MG63 (cell line): ENCODE measurements at places on chromosomes 2 and 18. TPM values are rescaled to one million over a fixed set of nuclear protein-coding genes. Genes with fewer than 3 reads are reported as not detected.

DNA sequence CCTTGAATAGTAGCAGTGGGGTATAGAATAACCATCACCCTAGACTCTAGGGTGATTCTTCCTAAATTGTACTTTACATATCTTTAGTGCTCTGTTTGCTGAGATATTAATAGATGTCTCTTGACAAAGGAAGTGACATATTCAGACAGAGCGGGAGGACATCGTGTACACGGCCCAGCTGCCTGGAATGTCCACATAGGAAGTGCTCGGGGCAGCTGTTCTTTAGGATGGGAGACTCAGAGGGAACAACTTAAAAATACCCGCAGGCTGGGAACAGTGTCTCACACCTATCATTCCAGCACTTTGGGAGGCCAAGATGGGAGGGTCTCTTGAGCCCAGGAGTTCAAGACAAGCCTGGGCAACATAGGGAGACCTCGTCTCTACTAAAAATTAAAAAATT, 206.1 kb downstream of the FAM210A start:
- DNase-seq = no peak

DNA sequence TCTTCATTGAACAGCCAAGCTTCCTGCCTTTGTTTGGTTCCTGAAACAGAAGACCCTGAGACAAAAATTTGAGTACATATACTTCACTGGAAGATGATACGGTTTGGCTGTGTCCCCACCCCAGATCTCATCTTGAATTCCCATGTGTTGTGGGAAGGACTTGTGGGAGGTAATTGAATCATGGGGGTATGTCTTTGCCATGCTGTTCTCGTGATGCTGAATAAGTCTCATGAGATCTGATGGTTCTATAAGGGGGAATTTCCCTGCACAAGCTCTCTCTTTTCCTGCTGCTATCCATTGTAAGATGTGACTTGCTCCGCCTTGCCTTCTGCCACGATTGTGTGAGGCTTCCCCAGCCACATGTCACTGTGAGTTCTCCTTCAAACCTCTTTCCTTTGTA, 76.5 kb downstream of the BABAM2 start:
- DNase-seq = no peak

The AQP12B gene
- not detected in 2 replicates for total RNA-seq

GRCh38 chr2:54606393-54606958, 117.0 kb upstream of the EML6 start:
- no peak for DNase-seq

The ZNF638 gene
- 40.0 and 48.4 TPM in 2 replicates for total RNA-seq

- DNase-seq = peak; percentile 37
These were observed 23.2 kb downstream of the PRKD3 start for GRCh38 chr2:37301408-37301807.

DNA sequence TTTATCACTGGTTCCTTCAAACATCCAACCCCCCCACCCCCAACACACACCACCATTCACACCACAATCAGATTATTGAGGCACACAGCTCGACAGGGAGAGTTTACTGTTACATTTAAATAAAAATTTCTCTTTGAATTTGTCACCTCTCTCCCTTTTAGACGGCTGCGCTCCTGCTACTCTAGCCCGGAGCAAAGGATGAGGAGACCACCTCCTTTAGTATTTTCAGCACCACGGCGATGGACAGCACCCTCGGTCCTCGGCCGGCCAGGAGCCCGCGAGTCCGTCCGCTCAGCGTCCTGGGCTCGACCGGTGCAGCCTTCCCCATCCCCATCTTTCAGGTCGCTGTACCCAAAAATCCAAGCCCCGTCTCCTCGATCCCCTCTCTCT, 892 bp downstream of the CELF4 start:
- peak; percentile 37 for DNase-seq

The TRIM43B gene
- total RNA-seq = not detected in 2 replicates
